Femur (tissue), 1 donor: ENCODE measurements at places on chromosomes 3 and 15.
A peak's percentile ranks its signal among the peaks of the same experiment; 100 is the strongest.

- DNase-seq: no peak
These were observed 6.0 kb downstream of the CCDC174 start for GRCh38 chr3:14657579-14657978.

- peak; percentile 59 for DNase-seq
These were observed 48.1 kb downstream of the MAGEF1 start for GRCh38 chr3:184663756-184664155.

- DNase-seq: no peak
These were observed 44.5 kb downstream of the LRCH3 start for GRCh38 chr3:197835509-197835908.

- DNase-seq: no peak
These were observed 96.6 kb upstream of the PLXND1 start for GRCh38 chr3:129702934-129703712.

GRCh38 chr15:91940496-91941381 lies 87.2 kb downstream of the SLCO3A1 start:
- no peak for DNase-seq

GRCh38 chr3:126003447-126004190 lies 34.6 kb downstream of the ROPN1B start:
- DNase-seq: no peak

DNA sequence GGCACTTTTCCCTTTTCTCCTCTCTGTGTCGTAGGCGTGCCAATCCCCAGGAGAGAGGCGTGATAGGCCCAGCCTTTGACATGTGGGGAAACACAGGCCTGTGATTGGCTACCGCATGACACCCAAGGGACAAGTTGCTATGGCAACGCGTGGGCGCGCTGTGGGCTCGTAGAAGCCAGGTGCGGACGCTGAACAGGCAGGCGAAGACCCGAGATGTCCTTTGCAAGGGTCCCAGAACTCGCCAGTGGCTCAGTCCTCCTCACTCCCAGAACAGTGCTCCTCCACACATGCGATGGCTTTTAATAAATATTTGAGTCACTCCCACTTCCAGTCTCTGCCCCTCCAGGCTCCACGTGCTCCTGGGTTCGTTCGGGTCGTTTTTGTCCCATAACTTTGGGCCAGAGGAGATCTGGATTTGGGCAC lies 4.2 kb downstream of the SLC51B start:
- peak; percentile 91 for DNase-seq

DNA sequence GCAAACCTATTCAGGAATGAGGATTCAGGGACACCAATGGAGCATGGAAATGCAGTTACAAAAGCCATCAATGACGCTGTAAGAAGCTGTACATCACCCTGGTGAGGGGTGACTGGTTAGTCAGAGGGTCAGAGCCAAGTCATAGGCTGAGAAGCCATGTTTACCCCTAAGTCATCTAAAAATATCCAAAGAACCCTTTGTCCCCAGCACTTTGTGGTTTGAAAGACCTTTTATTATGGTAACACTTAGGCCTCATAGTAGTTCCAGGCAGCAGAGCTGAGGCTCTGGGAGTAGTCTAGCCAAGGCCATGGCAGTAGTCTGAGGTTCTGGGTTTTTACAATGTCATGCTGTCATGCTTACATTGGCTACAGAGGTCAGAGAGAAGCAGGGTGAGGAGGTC lies 131.2 kb downstream of the CTNNB1 start:
- peak; percentile 25 for DNase-seq

- DNase-seq: no peak
These were observed 213.0 kb upstream of the FEZF2 start for GRCh38 chr3:62586356-62586755.

DNA sequence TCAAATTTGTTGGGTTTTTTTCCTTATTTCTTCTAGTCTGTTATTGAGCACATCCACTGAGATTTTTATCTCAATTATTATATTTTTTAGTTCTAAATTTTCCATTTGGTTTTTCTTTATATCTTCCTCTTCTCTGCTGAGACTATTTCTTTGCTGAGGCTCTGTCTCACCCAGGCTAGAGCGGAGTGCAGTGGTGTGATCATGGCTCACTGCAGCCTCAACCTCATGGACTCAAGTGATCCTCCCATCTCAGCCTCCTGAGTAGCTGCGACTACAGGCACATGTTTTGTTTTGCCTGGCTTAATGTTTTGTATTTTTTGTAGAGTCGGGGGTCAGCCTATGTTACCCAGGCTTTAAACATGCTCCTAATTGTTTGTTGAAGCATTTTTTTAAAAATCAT lies 10.2 kb downstream of the CTDSPL start:
- DNase-seq: no peak

DNA sequence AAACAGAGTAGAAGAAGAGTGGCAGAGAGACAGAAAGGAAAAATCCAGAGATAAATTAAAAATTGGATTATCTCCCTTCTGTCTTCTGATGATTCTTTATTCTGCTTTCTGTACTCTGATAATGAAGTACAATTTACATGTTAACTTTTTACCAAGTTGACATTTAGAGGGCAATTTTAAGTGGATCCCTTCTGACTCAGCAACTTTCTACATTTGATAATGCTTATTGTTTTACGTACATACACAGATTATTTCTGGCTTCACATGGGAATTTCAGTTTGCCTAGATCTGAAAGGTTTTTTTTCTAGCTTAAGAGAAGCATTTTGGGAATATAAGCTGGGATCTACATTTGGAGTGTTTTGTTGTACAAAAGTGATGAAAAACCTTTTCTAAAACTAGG lies 491.3 kb downstream of the OTOL1 start:
- no peak for DNase-seq

DNA sequence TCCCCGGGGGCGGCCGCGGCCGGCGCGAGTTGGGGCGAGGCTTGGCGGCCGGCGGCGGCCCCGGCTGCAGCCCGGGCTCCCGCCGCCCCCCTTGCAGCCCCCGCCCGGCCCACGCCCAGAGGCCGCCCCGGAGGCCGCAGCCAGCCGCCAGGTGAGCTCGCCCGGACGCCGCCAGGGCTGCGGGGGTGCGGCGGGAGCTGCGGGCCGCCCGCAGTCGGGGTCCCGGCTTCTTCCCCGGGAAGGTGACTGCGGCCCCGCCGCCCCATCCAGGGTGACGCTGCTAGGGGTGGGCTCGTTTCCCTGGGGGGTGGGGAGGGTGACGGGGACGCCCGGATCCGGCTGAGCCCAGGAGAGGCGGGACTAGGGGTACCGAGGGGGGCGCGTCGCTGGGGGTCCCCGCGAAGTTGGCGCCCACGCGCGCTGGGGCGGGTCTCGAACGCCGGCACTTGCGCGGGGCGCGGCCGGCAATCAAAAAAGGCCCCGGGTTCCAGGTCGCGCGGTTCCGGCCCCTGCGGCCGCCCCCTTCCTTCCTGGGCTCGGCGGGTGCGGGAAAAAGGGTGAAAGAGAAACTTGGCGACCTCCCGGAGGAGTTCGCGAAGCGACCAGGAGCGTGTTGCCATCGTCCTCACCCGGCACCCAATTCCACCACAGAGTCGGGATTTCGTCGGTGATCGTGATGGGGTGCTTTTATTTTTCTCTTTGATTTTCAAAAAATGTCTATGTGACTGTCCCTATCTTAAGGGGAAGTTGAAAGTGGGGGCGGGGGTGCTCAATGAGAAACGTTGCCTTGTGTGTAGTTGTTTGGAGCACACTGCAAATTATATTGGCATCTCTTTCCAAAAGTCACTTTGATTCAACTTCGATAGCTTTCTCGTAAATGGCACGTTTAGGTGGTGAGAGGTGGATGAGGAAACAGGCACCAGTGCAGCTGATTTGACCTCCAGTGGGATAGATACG lies 619 bp downstream of the ATXN7 start:
- DNase-seq: peak; percentile 63

GRCh38 chr3:189276444-189277219 lies 104.9 kb downstream of the TPRG1 start:
- peak; percentile 74 for DNase-seq

GRCh38 chr3:10551821-10552630 lies 46.6 kb upstream of the ATP2B2 start:
- no peak for DNase-seq

DNA sequence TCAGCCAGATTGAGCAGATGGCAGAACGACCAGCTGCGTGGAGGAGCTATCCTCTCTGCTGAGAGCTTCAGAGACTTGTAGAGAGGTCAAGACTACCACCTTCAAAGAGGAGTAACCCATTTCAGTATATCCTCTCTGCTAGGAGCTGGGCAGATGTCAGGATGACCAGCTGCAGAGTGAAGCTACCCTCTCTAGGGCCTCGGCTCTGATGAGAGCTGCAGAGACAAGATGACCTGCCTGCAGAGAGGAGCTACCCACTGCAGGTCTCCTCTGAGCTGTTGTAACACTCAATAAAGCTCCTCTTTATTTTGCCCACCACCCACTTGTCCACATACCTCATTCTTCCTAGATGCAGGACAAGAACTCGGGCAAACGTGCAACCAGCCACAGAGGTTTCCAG lies 1522.7 kb downstream of the OTOL1 start:
- no peak for DNase-seq

DNA sequence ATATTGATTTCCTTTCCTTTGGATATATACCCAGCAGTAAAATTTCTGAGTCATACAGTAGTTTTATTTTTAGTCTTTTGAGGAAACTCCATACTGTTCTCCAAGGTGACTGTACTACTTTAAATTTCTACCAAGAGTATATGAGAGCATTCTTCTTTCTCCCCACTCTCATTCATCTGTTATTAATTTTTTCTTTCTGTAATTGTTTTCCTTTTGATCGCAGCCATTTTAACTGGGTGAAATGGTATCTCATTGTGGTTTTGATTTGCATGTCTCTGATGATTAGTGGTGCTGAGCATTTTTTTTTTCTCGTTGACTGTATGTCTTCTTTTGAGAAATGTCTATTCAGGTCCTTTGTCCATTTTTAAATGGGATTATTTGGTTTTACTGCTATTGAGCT lies 18.3 kb upstream of the VGLL3 start:
- no peak for DNase-seq

DNA sequence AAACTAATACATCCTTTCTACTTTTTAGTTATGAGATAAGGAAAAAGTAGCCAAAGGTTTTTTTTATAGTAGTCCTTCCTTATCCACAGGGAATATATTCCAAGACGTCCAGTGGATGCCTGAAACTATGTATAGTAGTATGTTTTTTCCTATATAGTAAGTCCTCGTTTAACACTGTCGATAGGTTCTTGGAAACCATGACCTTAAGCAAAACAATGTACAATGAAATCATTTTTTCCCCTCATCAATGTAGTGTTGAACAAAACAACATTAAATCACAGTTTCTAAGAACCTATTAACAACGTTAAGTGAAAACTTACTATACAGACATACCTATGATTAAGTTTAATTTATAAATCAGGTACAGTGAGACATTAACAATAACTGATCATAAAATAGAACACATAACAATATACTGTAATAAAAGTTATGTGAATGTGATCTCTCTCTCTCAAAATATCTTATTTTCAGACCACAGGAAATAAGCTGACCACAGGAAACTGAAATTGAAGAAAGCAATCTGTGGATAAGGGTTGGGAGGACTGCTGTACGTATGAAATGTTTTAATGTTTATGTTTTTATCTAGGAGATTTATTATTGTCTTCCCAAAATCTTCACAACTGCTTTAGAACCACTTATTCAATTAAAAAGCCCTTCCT lies 20.6 kb downstream of the COPS2 start:
- DNase-seq: no peak

- DNase-seq: no peak
These were observed 3.7 kb downstream of the SLC6A20 start for GRCh38 chr3:45792516-45793172.

DNA sequence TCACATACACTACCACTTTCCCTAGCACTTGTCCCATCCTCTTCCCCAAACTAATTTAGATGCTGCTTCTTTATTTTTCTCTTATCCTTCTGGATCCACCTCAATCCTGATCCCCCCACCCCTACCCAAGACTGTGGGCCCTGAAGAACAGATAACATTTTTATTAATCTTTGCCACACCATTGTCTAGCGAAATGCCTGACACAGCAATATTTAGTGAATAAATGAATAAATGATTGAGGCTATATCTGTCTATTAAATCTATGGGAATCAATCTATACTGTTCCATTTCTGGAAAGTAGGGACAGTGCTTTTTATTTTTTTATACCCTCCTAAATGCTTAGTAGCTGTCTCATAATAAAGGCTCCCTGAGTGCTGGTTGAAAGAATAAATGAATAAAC lies 32.9 kb upstream of the LRRC3B start:
- no peak for DNase-seq

DNA sequence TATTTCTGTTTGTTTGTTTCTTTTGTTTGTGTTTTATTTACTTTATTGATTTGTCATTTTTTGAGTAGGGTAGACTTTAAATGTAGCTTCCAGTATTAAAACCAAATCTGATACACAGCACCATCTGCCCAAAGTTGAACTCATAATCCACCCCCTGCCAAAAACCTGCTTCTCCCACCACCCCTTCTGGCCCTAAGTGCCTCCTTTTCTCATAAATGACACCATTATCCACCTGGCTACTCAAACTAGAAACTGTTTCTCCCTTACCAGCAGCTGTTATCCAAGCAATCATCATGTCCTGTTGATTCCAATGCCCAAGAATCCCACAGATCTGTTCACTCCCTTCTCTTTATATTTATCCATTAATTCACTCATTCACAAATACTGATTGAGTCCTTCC lies 21.8 kb upstream of the PTX3 start:
- DNase-seq: no peak

DNA sequence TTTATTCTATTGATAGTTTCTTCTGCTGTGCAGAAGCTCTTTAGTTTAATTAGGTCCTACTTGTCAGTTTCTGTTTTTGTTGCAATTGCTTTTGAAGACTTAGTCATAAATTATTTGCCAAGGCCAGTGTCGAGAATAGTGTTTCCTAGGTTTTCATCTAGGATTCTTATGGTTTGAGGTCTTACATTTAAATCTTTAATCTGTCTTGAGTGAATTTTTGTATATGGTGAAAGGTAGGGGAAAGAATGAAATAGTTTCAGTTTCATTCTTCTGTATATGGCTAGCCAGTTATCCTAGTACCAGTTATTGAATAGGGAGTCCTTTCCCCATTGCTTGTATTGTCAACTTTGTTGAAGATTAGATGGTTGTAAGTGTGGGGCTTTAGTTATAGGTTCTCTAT lies 10.6 kb upstream of the GCSAM start:
- DNase-seq: no peak

GRCh38 chr3:128493570-128494366 lies 767 bp upstream of the GATA2 start:
- DNase-seq: peak; percentile 15

GRCh38 chr3:186107215-186108105 lies 1.4 kb downstream of the ETV5 start:
- DNase-seq: peak; percentile 85

DNA sequence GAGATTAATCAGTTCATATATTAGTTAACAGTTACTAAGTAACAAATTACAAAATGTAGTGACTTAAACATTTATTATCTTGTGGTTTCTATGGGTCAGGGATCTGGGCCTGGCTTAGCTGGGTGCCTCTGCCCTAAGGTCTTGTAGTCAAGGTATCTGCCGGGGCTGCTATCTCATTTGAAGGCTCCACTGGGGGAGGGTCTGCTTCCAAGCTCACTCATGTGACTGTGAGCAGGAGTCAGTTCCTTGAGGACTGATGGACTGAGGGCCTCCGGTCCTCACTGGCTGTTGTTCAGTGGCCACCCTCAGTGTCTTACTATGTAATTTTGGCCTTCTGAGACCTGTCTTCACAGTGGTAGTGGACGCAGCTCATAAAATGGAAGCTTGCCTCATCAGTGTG lies 135.9 kb upstream of the PLXNA1 start:
- no peak for DNase-seq
